Neural crest cell (in vitro differentiated cells): ENCODE measurements at places on chromosomes 6 and 20. TPM values are rescaled to one million over a fixed set of nuclear protein-coding genes. Genes with fewer than 3 reads are reported as not detected.

The GRM1 gene
- 0.20 and 0.63 TPM in 2 replicates for total RNA-seq

- DNase-seq: no peak
Observed at GRCh38 chr20:33284284-33284683, 1.3 kb downstream of the BPIFB1 start.

- DNase-seq: no peak
Observed at GRCh38 chr6:73774311-73774774, 78.3 kb downstream of the CD109 start.

GRCh38 chr6:36309203-36309602, 27.5 kb downstream of the BNIP5 start:
- no peak for DNase-seq

- DNase-seq: no peak
Observed at GRCh38 chr6:118905851-118906250, 11.9 kb downstream of the ASF1A start.
